NB4 (cell line): ENCODE measurements at places on chromosomes 1 and 21.

DNA sequence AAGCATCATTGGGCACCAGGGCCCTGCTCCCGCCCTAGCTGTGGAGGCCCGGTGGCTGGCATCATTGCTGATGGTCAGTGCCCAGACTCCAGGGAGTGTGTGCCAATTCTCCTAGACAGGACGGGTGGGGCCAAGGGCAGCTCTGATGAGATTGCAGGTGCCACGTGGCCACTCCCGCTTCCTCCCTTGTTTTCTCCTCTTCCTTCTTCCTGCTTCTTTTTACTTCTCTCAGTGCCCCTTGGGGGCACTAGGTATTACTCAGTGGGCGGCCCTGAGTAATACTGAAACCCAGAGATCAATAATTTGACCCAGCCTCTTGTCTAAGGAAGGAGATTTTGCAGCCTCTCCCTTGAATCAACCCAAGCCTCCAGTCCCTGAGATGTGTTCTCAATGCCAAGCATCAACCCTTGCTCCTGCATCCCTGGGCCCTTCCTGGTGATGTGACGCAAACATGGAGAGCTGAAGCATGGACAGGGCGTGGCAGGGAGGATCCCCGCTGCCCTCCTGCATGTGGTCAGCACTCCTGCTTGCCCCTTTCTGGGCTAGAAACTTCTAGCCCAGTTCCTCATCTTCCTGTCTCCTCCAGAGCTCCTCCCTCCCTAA lies 32.4 kb downstream of the CDK18 start:
- no peak for DNase-seq

DNA sequence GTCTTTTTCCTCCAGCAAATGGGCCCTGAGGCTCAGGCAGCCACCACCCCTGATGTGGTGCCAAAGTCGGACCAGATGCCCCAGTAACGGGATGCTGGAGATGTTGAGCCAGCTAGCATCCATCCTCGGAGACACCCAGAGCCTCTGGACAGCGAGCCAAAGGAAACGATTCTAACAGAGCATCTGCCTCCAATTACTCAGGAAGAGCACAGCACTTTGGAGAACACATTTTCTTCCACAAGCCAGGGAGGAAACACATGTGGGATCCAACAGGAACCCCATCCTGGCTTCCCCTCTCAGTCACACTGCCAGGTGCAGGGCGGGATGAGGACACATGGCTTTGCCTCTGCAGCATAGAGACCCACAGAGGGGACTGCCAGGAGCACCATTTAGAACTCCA lies 44.9 kb downstream of the C1orf198 start:
- DNase-seq: no peak

GRCh38 chr1:30998171-30998570 lies 67.3 kb downstream of the PUM1 start:
- no peak for DNase-seq

DNA sequence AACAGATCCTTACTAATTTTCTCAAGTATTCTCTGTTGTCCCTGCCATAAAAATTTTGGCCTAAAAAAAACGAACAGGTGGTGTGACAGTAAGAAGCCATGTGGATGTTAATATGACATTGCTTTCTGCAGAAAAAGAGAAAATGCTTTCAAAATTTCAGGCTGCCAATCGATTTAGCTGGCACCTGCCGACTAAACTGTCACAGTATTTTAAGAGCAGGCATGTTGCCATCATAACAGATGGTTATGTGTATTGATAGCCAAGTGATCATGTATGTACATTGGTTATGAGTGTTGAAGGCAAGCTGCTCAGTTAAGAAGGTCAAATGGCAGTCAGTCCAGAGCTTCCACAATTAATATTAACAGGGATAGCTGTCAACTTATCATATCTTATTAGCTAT lies 1017.0 kb downstream of the MRPL39 start:
- no peak for DNase-seq

DNA sequence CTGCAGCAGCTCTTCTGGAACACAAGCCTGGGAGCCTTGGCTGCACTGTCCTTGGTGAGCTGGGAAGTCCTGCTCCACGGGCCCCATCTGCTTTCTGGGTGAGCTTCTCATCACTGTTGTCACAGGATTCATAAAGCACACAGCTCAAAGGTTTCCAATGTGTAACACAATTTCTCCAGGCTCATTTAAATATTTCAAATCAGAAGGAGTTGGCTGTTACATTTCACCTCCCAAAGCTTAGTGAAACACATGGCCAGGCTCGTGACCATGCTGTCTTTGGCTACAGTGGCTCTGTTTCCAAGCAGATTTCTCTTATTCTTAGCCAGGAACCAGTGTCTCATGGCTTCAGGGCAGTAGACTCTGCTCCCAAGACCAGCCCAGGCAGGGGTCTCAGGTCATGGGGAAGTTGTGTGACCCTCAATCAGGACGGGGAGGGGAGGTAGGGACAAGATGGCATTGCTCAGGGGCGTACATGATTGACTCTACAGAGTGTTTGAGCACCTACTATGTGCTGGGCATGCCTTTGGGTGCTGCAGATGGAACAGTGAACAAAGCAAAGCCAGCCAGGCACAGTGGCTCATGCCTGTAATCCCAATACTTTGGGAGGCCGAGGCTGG lies 353.0 kb downstream of the NPHP4 start:
- DNase-seq: no peak

DNA sequence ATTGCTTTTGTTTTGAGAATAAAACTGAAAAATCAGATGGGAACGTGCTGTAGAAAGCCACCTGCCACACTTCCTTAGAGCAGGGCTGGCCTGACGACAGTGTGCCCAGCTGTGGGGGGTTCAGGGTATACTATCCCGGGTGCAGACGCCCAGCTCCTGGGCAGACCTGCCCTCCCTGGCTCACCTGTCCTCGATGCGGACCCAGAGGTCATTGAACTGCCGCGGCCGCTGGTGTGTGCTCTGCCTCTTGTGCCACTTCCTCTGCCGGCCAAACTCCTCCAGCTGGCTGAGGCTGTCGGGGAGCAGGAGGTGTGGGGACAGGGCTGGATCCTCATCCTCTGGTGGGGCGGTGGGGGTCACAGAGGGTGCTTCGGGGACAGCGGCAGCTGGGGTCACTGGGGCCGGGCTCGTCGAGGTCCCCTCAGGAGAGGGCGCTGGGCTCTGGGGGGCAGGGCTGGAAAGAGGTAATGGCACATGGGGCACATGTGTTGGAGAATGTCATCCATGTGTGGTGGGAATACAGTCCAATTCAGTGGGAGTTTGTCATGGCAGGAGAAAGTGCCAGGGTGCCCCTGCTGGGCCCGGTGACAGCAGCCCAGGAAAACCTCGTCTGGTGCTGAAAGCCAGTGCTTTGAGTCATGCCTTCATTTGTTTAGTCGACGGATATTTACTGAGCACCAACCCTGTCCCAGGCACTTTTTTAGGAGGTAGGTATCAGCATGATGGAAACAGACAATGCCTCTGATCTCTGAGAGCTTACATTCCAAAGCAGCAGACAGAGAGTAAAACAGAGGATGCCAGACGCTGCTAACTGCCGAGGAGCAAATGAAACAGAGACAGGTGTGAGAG lies 222.0 kb downstream of the TRABD2B start:
- DNase-seq: no peak

DNA sequence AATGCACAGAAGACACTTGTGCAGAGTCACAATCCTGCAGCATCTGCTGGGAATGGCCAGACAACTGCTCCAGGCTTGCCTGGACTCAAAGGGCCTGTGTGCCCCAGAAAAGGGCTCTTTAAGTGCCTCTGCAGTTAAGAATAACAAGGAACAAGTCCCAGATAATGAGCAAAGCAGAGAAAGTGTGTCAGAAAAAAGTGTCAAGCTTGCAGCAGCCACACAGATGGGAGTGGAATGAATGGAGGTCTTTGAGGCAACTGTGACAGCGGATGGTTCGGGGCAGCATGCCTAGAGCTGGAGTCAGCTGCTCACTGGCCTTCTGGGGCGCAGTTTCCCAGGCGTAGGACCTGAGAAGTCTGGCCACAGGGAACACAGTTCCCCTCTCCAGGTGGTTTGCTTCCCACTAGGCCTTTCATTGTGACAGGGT lies 5.1 kb downstream of the PARP1 start:
- no peak for DNase-seq

GRCh38 chr1:200873671-200874397 lies 1.1 kb downstream of the GPR25 start:
- DNase-seq: no peak
